Inflammatory macrophage treated with lipopolysaccharide for 4 hours (primary cell): ENCODE measurements at places on chromosomes 5 and 9.
A peak's percentile ranks its signal among the peaks of the same experiment; 100 is the strongest.

GRCh38 chr5:148725675-148726074 is 71.3 kb upstream of the HTR4 start:
- DNase-seq: no peak

GRCh38 chr5:147439254-147439653 is 70.6 kb downstream of the DPYSL3 start:
- peak; percentile 61 for DNase-seq

DNA sequence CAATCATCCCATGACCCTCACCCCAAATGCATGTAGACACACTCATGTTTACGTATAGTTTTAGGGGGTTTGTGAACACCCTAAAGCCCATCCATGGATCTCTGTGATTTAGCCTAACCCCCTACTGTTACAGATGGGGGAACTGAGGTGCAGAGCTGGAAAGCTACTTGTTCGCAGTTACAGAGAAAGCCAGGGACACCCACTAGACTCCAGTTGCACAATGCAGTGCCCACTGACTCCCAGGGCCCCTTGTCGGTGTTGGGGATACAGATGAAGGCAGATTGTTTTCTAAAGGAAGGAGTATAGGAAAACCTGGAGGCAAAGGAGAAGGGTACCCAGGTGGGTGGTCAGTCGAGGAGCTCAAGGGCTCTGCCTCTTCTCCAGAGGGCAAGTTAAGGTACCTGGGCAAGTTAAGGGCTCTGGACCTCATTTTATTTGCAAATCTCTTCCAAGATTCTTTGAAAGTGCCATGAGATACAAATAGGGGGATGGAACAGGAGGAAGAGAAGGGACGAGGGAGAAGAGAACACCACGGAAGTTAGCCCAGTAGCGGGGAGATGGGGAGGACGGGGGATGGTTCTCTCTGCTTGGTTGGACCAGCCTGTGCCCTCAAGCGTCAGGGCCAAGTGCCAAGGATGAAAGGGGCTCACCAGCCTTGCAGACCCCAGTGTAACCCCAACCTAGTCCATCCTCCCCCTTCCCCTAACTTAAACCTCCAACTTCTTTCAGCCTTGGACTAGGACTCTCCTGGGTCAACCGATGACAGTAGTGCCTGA is 958 bp downstream of the MYOZ3 start:
- DNase-seq: no peak

DNA sequence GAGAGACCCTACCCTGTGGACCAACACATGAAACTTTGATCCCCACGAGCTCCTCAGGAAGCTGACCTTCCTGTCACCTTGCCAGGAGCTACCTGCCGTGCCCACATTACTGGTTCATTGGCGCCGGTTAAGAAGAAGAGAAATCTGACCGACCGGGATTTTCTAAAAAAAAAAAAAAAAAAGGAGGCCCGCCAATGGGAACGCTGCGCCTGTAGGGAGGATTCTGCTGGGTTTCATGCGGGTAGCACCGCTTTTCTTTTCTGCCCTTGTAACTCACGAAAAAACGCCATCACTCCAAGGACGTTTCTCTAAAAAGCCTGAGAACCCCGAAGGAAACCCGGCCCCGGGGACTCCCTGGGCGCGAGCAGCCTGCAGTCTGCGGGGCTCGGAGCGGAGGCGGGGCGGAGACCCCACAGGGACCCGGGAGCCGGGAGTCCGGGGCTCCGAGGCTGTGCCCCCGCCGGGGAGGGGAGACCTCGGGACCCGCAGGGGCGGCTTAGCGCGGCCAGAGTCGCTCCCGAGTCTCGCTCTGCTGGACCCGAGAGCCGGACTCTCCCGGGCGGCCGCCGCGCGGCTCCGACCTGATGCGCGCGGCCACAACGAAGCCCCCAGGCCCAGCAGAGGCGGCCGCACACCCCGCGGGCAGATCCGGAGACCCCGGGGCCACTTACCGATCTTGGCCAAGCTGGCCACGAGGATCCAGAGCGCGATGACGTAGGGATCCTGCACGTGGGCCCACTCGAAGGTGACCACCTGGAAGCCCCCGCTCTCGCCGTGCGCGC is 617 bp downstream of the SLC9A3 start:
- DNase-seq: no peak

DNA sequence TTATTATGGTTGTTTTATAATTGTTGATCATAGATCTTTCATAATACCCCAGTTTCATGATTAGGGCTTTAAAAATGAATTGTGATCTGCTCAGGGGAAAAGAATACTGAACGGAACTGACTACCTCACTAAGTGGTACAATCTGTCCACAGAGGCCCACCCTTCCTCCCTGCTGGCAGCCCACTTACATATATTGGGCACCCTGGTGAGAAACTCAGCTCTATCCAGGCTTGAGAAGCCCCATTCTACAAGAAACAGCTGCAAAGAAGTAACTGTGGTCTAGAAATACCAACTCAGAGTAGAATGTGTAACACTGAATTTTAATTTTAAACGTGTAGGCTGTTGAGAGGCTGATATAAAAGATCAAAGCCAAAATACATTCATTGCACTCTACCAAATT is 46.9 kb downstream of the TSSK1B start:
- no peak for DNase-seq

GRCh38 chr5:80238778-80239679 is 16.8 kb downstream of the SERINC5 start:
- DNase-seq: no peak

GRCh38 chr5:136132087-136132486 is 558 bp upstream of the SMAD5 start:
- no peak for DNase-seq

DNA sequence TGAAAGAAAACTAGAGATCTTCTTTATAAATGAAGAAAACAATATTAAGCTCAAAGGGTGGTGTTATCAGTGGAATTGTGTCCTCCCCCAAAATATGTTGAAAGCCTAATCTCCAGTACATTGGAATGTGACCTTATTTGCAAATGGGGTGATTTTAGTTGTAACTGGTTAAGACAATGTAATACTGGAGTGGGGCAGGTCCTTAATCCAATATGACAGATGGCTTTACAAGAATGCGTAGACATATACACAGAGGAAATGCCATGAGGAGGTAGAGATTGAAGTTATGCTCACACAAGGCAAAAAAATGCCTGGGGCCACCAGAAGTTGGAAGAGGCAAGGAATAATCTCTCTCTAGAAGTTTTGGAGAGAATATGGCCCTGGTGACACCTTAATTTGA is 13.7 kb upstream of the TRIM32 start:
- DNase-seq: no peak

GRCh38 chr5:147084702-147085101 is 150.1 kb upstream of the STK32A start:
- DNase-seq: no peak

DNA sequence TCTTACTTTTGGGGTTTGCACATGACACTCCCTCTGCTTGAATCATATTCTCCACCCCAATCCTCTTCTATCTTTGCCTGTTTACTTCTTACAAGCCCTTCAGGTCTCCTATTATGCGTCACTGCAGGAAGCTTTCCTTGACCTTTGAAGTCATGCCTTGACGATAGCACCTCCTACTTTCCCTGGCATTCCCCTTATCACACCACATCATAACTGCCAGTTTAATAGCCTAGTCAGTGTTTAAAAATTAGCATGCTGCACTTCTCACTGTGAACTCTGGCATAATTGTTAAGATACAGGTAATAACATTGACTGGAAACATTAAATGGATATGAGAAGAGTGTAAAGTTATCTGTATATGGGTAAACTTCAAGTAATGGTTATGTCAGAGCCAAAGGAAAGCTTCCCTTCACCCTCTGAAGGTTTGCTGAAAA is 37.1 kb upstream of the CEP120 start:
- no peak for DNase-seq

DNA sequence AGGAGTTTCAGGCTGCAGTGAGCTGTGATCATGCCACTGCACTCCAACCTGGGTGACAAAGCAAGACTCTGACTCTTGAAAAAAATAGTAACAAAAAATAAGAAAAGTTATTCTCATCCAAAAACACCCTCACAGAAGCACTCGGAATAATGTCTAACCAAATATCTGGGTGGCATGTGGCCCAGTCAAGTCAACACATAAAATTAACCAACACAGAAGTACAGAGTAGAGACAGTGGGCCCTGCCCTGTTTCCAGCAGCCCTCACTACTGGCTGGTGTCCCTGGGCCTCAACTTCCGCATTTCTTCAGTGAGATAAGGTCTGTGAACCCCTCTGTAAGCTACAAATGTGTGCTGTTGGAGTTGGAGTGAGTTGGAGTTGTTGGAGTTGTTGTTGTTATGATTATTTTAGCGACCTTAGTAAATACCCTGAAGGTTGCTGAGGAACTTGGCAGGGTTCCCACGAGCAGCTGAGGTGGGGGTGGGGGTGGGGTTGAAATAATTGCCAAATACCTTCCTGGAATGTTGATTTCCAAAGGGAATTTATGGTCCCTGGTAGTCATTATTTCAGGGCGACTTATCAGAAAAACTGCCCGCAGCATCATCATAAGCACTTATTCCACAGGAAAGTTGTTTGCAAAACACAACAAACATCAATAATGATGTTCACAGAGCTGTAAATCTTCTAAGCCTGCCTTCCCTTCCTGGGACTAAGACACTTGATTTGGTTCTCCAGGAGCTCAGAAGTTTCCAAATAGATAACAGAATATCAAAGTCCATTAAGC is 30.2 kb downstream of the C5orf15 start:
- no peak for DNase-seq

DNA sequence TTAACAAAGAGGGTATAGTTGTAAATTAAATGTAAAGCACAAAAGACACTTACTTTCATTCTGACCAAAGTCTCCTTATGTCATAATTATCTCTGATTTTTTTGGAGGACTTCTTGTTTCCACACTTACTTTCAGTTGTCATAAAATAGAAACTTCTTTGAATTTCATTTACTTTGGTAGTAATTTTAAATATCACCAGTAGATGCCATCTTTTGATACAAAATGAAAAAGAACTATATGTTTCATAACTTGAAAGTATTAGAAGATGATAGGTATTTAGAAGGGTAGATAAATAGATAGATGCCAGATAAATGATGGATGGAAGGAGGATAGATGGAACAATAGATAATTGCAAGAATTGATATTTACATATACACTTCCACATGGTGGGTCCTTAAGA is 1865.3 kb upstream of the CDH9 start:
- DNase-seq: no peak

DNA sequence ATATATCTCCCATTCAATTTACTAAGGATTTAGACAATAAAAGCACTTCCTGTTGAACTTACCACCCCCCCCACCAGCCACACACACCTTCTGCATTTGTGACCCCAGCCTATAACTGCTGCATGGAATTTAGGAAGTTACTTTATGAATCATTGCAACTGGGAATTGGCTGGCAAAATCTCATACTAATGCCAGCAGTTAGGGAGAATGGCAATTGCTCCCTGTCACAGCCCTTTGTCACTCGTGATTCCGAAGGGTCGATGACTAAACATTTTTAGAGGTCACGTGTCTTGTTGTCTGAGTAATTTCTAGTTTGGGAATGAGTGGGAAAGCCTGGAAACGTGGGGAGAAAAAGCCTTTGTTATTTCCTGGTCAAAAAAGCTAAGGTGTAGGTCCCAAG is 46.6 kb upstream of the PCA3 start:
- peak; percentile 44 for DNase-seq

DNA sequence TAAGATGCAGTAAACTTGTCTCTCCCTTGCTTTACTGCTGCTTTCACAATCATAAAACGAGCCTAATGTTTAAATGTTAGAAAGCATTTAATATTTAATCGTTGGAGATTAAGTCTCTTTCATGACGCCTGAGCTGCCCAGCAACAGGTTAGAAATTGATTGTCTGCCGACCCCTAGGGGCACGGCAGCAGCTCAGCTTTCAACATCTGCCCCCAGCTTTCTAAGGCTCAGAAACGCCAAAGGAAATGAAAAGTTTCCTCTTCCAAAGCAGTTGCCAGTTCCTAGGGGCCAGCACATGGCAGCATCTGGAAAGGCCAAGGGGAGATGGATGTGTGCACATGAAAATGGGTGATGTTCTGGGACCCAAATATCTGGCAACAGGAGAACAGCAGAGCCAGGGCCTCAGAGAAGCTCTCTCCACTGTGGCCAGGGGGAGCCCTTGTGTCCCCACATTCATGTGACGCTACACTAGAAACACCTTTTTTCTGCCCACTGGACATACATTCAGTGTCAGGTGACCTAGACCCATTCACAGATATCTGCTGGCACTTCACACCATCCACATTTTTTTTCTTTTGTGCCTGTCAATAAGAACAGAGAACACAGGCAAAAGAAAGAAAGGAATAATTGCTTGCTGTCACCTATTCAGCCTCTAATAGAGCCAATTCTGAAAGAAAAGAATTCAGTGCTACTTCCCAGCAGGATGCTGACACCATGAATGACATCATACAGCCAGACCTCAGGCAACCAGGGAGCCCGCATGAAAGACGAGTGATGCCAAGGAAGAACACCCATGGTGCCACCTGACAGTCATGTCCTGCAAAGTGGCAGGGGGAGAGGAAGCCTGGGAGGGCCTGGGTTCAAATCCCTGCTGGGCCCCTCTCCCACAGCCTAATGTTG is 205.0 kb upstream of the TAS2R1 start:
- no peak for DNase-seq

DNA sequence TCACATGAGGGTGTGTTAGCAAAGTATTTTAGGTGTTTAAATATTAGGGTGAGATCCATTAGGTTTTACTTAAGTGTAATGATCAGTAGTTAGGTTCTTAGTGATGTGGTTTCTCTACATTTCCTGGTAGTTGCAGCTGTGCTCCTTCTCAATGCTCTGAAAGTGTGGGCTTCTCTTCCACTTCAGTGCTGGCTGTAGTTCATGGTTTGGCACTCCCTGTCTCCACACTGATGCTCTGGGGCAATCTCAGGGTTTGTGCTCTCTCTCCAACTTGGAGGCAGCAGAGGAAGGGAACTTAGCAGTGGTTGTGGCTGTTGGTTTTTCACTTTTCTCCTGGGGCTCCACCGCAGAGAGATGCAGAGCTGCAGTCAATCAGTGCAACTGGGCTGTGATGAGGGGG is 507.5 kb downstream of the TMEM232 start:
- DNase-seq: no peak

- no peak for DNase-seq
Observed at GRCh38 chr5:22352493-22352892, 500.7 kb downstream of the CDH12 start.

GRCh38 chr9:33157960-33158842 is 8.9 kb downstream of the B4GALT1 start:
- no peak for DNase-seq

GRCh38 chr5:73487815-73488214 is 10.4 kb upstream of the BTF3 start:
- DNase-seq: no peak

GRCh38 chr9:108643731-108644510 is 211.9 kb downstream of the ACTL7B start:
- DNase-seq: no peak

GRCh38 chr5:126508962-126509279 is 85.7 kb downstream of the GRAMD2B start:
- peak; percentile 15 for DNase-seq
